ENCODE measurements at places on chromosomes 3 and 15.
A peak's percentile ranks its signal among the peaks of the same experiment; 100 is the strongest.

DNA sequence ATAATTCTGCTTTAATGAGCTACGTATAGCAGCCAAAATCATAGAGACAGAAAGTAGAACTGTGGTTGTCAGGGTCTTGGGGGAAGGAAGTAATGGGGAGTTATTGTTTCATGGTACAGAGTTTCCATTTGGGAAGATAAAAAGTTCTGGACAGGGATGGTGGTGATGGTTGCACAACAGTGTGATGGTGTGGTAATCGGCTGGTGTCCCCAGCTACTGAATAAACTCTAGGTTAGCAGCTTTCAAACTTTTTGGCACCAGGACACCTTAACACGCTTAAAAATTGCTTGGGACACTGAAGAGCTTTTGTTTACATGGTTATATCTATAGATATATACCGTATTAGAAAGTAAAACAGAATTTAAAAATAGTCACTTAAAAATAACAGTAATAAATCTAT, 166.0 kb downstream of the NEK11 start:
- DNase-seq: no peak

- DNase-seq: no peak
Observed at GRCh38 chr3:18791182-18791581, 357.1 kb upstream of the KCNH8 start.

GRCh38 chr3:187186375-187186774, 10.9 kb upstream of the RTP1 start:
- DNase-seq: no peak

DNA sequence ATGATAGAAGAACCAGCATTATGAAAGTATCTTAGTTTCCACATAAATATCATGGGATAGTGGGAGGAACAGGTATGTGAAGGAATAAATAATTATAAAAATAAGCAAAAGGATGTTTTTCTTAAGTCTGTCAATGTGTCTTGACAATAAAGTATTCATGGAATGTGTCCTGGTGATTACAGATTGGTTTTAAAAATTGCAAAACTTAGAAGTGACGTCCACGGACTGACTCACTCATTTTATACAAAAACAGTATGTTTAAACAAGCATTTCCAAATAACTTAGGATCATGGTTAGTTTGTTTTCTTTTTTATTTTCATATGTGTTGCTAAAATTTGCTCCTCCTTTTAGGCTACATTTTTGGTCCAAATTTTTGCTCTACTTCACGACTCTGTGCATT, 687.0 kb upstream of the NECTIN3 start:
- DNase-seq: no peak

- no peak for DNase-seq
Observed at GRCh38 chr15:98870788-98871187, 136.8 kb downstream of the PGPEP1L start.

- peak; percentile 19 for DNase-seq
Observed at GRCh38 chr3:195106418-195106906, 164.5 kb downstream of the XXYLT1 start.

- no peak for DNase-seq
Observed at GRCh38 chr3:155585384-155585783, 159.5 kb downstream of the PLCH1 start.
